Stimulated activated CD4-positive, alpha-beta T cell treated with anti-CD3 and anti-CD28 coated beads, Interleukin-12 subunit alpha, Interleukin-12 subunit beta, amount 100 ng/mL, for 24 hours (primary cell): ENCODE measurements at places on chromosomes 5 and 9.

DNA sequence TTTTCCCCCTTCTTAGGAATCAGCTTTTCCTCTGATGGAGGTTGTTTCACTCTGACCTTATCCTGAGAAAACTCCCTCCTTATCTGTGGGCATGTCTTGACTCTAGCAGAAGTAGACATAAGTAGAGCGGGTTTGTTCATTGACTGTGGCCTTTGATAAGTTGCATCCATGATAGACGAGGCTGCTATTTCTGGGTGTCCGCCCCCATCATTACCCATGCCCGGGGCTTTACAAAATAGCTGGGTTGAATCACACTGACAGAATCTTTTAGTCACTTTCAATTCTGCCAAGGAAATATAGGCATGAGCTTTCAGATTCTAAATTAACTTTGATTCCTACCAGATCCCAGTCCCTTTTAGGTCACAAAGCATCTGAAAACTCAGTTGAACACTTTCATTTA, 223.8 kb downstream of the SEC61B start:
- no peak for DNase-seq

DNA sequence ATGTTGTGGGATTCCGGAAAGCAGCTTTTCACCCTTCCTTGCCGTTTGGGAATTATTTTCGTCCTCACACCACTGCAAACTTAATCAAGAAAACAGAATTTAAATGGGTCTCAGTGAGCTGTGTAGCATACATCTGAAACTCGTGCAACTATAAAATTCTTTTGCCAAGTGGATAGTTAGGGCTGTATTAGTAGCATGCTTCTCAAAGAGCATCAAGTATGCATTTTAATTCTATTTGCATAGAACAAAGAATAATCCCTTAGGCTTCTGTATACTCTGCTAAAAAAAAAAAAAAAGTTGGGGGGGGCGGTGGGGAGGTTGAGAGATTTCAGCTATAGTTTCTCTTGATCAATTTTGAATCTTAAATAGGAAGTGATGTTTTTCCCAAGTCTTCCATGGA, 11.8 kb upstream of the APBA1 start:
- DNase-seq: no peak

DNA sequence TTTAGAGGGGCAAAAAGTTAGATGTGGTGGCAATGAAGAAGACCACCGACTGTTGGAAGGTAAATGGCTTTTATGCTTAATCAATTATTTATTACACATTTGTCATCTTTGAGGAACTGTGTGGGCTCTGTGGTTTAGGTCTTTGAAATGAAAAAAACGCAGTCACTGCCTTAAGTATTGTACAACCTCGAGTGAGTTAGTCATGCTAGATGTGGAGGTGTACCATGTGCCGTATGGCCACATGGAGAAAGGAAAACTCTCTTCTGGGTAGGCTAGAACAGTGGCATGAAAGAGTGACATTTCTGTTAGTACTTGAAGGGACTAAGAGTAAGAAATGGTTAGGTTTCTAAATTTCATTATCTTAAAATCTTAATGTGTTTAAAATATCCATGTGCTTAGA, 166.1 kb downstream of the HACD4 start:
- no peak for DNase-seq

DNA sequence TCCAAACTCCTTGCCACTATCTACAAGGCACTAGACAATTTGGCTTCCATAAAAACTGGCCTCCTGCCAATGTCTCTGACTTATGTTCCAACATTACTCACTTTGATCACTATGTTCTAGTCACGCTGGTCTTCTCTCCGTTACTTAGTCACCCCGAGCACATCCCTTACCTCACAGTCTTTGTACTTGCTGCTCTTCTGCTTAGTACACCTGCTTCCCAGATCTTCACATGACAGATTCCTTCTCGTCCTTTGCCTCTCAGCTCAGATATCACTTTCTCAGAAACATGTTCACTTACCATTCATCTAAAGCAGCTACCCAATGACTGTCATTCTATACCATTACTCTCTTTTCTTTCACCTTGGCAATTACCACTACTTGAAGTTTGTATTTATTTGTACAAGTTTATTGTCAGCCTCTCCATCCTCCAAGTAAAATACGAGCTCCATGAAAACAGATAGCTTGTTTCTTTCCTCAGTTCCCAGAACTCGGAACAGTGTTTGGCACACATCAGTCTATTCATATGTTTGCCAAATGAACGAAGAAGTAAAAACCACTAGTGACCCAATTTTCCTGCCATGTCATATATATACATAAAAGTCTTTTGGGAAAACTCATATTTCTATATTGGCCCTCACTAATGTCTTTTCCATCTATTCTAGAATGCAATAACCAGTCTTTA, 5.9 kb upstream of the SLC22A5 start:
- DNase-seq: no peak

DNA sequence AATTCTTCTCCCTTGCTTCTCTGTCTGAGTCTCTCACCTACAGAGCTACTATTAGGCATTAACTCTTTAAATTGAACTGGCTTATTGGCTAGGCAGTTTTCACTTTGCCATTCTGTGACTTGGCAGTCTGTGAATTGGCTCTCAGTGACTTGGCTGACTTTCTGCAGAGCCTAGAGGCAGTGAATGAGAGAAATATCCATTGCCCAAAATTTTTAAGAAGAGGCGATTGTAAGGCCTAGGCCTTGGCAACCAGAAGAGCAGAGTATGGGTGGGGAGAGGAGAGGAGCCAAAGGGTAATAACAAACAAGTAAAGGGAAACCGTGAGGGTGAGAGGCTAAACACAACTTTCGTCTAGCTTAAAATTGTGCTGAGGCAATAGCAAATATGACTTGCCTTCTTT, 176.7 kb downstream of the PRR16 start:
- DNase-seq: no peak

DNA sequence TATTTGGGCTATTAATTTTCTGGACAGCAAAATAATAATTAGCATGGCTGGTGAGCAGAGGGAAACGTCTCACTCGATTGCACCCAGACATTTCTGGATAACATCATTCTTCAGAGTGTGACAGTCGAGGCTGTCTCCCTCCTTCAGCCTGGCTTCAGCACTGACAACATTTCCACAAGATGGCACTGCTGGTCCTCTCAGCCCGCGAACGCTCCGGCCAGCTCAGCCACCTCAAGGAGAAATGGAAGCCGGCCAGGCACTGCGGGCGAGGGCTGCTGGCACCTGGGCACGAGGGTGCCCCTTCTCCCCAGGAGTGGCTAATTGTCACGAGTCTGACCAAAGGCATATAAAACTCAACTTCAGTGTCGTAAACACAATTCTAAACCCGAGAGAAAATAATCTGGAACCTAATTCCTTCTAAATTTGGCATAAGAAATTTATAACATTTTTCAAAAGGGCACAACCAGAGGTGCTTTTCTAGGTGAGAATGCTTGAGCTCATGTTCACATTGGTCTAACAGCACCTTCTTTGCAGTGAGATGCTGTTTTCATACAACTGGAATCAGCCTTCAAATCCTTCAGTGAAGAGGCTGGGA, 65.9 kb downstream of the DAP start:
- DNase-seq: no peak

GRCh38 chr9:135117281-135117680, 29.8 kb downstream of the OLFM1 start:
- DNase-seq: no peak

GRCh38 chr5:43137326-43137725, 16.6 kb downstream of the ZNF131 start:
- DNase-seq: no peak

GRCh38 chr9:137221506-137222111, 431 bp downstream of the RNF208 start:
- no peak for DNase-seq

DNA sequence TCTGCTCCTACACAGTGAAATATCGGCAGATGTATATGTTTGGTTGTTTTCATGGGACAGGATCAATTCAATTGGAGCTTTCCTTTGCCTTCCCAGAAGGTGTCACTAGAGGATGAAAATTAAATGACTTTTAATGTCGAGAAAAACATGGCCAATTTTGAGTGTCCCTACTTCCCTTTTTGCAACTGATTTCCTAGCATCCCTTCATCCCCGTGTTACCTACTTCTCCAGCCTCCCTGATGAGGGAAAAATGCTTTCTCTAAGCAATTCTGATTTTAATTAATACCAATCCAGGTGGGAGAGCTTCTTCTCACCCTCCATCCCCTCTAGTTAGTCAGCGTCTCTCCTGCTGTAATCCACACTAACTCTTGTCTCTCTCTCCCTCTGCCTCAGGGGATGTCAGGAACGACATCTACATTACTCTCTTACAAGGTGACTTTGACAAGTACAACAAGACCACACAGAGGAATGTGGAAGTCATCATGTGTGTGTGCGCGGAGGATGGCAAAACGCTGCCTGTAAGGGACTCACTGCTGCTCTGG, 64.9 kb downstream of the DOCK2 start:
- no peak for DNase-seq

DNA sequence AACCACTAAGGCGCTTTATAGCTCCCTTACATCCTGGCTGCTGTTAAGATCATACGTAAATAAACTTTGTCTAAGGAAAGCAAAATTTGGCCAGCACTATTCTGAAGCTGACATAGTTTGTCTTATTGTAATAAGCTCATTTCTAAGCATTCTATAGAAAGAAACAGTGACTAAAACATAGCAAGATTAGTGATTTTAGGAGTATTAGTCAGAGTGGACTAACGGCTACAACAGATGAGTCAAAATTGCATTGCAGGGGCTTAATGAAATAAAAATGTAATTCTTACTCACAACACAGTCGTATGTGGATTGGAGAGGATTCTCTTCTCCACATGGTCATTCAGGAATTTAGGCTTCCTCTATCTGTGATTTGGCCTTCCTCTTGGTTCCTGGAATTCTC, 347.6 kb downstream of the GADD45G start:
- no peak for DNase-seq

GRCh38 chr9:127139775-127140174, 17.3 kb upstream of the ANGPTL2 start:
- no peak for DNase-seq

DNA sequence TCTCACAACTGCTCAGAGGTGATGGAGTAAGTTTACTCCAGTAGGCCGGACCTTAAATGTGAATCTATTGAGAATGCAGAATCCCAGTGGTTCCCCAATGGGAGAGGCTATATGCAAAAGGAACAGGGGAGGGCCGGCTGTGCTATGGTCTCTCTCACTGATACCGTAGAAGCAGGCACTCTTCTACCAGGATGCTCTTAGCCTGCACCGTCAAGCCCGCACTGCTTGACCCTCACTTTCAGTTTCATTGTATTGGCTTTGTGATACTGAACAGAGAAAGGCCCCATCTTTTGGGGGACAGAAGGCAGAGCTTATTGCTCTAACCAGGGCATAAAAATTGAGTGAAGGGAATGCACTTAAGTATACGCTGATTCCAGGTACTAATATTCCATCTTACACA, 615.0 kb upstream of the RGMB start:
- DNase-seq: no peak

- DNase-seq: no peak
Measured at GRCh38 chr9:6944896-6945295, 187.1 kb downstream of the KDM4C start.

GRCh38 chr5:102969641-102970040, 150.3 kb downstream of the GIN1 start:
- DNase-seq: no peak

DNA sequence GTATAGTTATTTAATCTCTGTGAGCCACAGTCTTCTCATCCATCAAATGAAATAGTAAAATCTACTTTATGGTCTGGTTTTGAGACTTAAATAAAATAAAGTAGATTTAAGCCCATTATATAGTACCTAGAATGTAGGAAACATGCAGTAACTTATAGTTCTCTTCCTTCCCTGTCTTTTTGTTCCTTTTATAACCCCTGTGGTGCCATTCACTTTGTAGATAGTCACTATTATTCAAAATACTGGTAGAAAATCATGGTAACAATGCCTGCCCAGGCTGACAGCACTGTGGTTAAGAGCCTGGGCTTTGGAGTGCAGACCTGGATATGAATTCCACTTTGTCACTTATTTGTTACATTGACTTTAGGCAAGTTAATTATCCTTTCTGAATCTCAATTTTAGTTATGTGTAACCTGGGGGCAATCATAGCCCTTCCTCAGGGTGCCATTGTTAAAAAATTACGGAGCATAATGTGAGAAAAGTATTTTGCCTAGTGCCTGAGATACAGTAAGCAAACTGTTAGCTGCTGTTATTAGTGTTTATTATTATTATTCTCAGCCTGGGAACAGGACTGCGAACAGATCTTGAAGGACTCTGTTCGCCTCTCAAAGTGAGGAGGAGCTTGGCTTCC, 100.4 kb downstream of the RALGPS1 start:
- DNase-seq: no peak

DNA sequence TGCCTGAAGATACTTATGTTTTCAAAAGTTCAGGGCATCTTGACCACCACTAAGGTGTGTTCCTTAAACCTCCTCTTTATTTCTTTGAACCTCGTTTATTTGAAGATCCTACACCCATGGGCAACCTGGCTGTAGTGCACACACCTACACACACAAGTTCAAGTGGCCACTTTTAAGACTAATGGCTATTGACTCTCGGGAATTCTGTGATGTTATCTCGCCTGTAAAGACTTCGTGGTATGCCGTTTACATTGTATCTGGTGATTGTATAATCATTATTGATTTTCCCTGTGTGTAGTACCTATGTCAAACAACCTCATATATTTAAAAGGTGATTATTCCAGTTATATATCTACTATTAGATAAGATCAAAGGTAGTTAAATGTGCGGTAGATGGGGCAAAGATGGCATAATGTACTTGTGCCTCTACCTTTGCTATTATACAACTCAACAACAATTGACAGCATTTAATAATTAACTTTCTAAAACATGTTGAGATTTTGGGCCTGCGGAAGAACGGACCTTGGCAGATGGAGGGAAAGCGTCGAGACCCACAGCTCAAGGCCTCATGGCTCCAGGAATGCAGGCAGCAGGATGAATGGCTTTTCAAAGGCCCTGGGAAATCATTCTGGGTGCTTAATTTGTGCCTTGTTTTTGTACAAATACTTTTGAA, 51.4 kb upstream of the IRX2 start:
- no peak for DNase-seq

DNA sequence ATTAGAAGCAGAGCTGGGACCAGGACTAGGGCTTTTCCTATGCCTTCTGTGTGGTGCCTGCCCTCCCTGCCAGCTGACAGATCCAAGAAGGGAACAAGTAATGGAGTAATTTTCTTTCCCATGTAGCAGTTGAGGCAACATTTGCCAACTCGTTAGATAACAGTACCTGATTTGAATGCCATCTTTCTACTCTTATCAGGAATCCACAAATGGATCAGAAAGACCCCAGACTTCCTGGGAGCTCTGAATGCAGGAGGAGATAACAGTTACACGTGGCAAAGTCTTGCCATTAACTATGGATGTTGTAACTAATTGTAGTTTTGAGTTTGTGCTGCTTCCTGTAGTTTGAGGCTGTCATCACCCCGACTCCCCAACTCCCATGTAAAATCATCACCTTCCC, 39.2 kb downstream of the RCL1 start:
- no peak for DNase-seq

DNA sequence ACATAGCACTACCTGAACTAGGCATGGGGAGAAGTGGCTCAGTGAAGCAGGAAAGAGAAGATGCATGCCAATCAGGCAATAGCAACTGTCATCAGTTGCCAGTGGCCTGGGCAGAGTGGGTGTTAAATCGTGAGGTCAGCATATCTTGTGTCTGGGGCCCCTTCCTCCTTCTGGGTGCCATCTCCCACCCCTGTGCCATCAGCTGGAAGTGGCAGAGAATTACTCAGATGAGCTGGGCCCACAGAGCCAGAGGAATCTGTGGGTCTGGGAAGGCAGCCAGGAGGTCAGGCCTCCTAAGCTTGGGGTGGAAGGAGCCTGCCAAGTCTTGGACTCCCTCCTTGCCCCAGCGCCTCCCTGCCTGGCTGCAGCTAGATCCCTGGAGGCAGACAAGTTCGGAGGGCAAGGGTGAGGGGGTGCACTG, 66.5 kb downstream of the GALNT12 start:
- no peak for DNase-seq
